ENCODE measurements at places on chromosomes 3 and 15.

DNA sequence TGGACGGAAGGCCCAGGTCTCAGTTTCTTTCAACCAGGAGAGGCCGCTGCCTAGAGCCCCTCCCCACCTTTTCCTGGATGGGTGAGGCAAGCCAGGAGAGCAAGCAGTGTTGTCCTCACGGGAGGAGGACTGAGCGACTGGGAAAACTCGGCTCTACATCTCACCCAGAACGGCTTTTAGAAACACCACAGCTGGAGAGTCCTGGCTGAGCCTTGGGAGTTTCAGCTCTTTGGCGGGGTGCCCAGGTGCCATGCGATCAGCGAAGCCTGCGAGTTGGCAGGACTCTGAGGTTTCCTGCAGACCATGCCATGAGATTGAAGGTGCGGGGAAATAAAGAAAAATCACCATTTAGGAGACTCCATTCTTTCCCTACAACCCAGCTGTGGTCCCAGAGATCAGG lies 26.0 kb downstream of the PPCDC start:
- peak; percentile 76 for DNase-seq

- no peak for DNase-seq
These were observed 69.3 kb downstream of the CHAC1 start for GRCh38 chr15:41022487-41023090.

GRCh38 chr3:15974647-15975046 lies 176.9 kb upstream of the ANKRD28 start:
- DNase-seq: no peak

- DNase-seq: no peak
These were observed 4.9 kb downstream of the NANOGP8 start for GRCh38 chr15:35080226-35080625.

GRCh38 chr15:91821458-91821857 lies 32.0 kb upstream of the SLCO3A1 start:
- DNase-seq: no peak

- DNase-seq: no peak
These were observed 77.6 kb downstream of the POLR2M start for GRCh38 chr15:57784081-57784511.

Data from prostate gland (tissue), 2 donors.